ENCODE measurements at places on chromosomes 6 and 20.

- no peak for DNase-seq
Observed at GRCh38 chr20:52757411-52757810, 214.7 kb upstream of the TSHZ2 start.

DNA sequence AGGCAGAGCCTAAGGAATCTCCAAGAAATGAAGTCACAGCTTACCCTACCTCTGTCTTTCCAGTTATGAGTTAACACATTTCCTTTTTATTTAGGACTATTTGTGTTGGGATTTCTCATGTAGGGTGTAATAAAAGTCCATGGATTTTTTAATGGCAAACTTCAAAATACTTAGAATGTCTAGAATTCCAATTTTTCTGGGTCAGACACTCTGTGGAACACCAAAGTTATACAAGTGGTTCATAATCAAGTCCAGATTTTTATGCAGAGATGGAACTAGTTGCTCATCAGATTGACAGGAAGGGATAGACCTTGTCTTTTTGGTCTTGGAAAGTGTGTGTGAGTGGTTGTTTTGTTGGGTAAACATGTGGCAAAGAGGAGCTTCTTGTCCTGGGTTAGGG, 303.5 kb upstream of the RNF24 start:
- DNase-seq: no peak

DNA sequence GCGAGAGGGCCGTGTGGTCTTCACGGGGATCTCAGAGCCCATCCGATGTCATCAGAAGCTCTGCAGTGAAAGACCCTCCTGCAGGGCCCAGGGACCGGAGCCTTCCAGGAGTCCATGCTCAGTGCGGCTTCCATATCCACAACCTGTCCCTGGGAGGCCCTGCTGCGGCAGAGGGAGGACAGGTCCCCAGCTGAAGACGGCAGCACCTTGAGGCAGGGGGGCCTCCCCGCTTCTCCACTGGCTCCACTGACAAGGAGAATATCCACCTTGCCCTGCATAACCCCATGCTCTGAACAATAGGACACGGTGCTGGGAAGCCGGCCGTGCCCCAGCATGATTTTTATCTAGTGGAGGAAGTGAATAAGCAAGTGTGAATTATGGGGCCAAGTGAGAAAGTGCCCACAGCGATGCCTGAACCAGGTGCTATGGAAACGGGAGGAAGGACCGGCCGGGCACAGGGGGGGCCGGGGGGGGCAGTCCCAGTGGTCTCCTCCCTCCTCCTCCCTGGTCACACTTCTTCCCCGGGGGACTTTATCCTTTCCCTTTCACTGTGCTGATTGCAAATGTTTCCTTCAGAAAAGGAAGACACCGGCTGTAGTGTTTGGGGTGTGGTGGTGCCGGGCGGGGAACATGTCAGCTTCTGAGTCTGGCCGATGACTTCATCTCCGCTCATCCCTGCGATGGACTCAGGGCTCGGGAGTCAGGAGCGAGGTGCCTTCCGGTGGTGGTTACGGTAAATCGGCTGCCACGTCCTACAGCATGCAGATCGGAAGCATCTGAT, 225.1 kb downstream of the ERMARD start:
- DNase-seq: no peak

DNA sequence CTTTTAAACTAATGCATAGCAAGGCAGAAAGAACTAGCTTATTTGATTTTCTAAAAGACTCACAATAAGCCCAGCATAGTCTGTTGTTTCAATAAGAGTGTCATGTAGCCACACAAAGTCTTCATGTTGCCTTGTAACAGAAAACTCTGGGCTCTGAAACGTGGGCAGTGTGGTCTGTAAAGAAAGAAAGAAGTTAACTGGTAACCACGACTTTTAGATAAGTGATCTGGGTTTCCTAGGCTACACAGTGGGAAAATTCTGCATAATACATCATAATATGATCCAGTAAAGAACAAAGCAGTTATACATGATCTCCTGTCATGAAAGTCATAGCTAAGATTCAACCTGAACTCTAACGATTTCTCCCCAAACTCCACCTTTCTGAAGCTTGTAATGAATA, 13.3 kb downstream of the SNX5 start:
- no peak for DNase-seq

DNA sequence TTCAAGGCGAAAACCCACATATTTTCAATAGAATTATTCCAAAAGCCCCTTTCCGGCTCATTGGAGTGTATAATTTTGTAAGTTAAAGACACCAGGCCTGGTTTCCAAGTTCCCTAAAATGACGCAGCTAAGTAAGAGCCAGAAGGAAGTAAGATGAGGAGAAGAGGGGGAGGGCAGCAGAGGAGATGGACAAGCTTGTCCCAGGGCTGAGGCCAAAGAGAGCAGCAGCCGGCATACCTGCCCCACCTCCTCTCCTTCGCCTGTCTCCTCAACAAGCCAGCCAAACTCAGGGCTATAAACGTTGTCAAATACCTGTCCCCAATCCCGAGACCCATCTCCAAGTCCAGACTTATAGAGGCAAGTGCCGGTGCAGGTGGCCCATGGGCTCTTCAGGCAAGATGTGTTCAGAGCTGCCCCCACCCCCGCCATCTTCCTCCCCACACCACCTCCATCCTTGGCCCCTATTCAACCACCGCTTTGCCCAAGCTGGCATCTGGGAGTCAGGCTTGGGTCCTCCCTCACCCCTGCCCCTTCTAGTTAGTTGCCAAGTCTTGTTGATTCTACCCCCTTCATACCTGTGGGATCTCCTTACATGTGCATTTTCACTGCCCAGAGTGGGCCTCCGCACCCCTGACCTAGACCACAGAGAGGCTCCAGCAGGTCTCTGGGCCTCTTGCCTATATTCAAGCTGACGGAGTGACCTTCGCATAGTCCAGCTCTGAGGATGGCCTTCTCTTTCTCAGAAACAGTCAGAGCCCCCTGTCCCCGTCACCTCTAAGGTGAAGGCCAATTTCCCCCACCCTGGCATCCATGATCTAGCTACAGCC, 75.7 kb upstream of the SIRPA start:
- DNase-seq: no peak
